Activated CD4-positive, alpha-beta T cell treated with anti-CD3 and anti-CD28 coated beads, Interleukin-10, Interleukin-2, amounts not matched to agents 100 ng/mL and 50 ng/mL, durations not matched to agents 16 hours and 8 hours (primary cell): ENCODE measurements at places on chromosomes 13 and 19.

- no peak for DNase-seq
Observed at GRCh38 chr19:279656-280055, 11.5 kb downstream of the PLPP2 start.

GRCh38 chr19:1465191-1466016 lies 13.6 kb downstream of the C19orf25 start:
- DNase-seq, result peak; percentile 54

DNA sequence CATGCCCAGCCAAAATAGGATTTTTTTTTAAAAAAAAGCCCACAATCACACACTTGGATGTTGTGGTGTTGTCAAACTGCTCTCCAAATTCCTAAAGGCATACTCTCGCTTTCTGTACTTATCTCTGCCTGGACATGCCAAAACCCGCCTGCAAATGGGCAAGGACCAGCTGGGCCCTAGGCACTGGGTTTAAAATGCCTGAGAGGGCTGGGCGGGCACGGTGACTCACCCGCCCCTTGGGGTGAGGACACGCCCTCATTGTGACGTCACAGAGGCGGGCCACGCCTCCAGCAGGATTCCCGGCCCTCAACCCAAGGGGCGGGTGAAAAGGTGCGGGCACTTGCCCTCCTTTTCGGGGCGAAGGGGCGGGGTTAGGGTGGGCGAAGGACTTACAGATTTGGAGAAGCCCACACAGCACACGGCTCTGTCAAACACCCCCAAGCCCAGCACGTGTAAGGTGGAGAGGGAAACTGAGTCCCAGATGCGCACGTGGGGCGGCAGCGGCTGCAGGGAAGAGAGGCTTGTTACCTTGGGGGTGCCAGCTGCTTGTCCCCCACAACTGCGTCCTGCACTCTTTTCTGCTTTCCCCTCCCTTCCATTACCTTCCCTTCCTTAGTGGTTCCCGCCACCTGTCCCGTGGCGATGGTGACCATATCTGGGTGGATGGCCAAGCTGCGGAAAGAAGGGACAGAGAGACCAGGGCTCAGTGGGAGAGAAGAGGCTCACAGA lies 6.6 kb downstream of the EML2 start:
- DNase-seq, result peak; percentile 72

DNA sequence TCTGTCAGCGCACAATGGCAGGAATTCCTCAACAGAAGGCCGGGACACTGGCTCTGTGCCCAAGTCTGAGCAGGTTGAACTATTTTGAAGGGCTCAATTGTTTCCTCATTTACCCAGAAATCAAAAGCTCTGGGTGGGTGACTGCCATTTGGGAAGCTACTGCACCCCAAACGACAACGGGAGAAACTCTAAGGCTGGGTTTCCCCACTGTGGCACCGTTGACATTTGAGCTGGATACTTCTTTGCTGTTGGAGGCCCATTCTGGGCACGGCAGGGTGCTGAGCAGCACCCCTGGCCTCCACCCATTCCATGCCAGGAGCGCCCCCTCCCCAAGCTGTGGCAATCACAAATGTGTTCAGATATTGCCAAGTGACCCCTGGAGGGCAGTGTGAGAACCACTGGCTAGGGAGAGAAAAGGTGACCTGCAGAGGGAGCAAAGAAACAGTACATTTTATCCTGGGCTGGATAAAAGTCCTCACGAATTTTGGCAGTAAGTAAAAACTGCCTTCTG lies 62.5 kb downstream of the RFX2 start:
- no peak for DNase-seq

GRCh38 chr13:63942372-63942771 lies 2526.7 kb upstream of the PCDH20 start:
- no peak for DNase-seq
